ENCODE measurements at places on chromosomes 1 and 21. TPM values are rescaled to one million over a fixed set of nuclear protein-coding genes. Genes with fewer than 3 reads are reported as not detected.

C1orf116 gene
- total RNA-seq = 14.0 TPM

CLCC1 gene
- total RNA-seq = 35.6 TPM

PRAMEF27 gene
- not detected for total RNA-seq

MSH4 gene
- not detected for total RNA-seq

SHISA4 gene
- total RNA-seq = 28.8 TPM

HNRNPCL4 gene
- total RNA-seq = not detected

SPRR2A gene
- not detected for total RNA-seq

LAPTM5 gene
- 97.3 TPM for total RNA-seq

AADACL3 gene
- not detected for total RNA-seq

SLC45A1 gene
- total RNA-seq = 3.0 TPM

GBP5 gene
- total RNA-seq = 3.0 TPM

GJC2 gene
- total RNA-seq = 4.7 TPM

OR2T35 gene
- not detected for total RNA-seq

TMPRSS15 gene
- total RNA-seq = not detected

SH2D1B gene
- total RNA-seq = not detected

CDC20 gene
- total RNA-seq = 0.54 TPM

CFAP45 gene
- total RNA-seq = not detected

OR6F1 gene
- total RNA-seq = not detected

PRR9 gene
- not detected for total RNA-seq
